Stimulated activated CD4-positive, alpha-beta T cell treated with anti-CD3 and anti-CD28 coated beads, Interleukin-15, amount 100 ng/mL, for 1 hour (primary cell): ENCODE measurements at places on chromosomes 4 and X.

GRCh38 chrX:64427281-64427680 lies 32.0 kb upstream of the MTMR8 start:
- no peak for DNase-seq

DNA sequence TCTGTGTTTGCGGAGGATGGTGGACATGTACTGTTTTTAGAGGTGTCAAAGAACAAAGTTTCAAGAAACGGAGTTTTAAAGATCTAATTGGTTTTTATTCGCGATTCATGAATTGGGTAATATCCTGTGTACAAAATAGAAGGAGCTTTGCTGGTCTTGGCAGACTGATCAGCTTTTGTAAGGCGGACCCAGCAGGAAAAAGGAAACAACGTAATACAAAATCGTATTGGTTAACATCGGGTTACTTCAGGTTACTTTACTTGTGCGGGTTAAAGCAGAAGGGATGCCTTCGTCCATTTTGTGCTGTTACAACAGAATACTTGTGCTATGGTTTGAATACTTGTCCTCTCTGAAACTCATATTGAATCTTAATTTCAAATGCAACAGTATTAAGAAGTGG lies 11.4 kb upstream of the NYX start:
- no peak for DNase-seq

DNA sequence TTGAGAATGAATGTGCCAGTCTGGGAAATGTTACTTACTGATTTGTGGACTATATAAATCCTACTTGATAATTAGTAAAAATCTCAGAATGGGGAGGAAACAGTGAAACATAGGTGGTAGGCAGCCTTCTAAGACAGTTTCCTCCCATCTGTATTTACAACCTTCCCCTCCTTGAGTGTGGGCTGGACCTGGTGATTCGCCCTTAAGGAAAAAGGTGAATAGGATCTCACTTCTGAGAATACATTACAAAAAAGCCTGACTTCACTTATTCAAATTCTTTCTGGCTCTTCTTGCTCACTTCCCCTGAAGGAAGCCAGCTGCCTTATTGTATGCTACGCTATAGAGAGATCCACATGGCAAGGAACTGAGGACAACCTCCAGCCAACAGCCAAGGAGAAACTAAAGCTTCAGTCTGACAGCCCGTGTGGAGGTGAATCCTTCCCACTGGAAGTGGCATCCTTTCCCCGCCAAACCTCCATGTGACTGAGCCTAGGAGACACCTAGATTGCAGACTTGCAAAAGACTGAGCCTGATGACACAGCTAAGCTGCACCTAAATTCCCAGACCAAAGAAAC lies 585.0 kb downstream of the STPG2 start:
- DNase-seq: no peak

DNA sequence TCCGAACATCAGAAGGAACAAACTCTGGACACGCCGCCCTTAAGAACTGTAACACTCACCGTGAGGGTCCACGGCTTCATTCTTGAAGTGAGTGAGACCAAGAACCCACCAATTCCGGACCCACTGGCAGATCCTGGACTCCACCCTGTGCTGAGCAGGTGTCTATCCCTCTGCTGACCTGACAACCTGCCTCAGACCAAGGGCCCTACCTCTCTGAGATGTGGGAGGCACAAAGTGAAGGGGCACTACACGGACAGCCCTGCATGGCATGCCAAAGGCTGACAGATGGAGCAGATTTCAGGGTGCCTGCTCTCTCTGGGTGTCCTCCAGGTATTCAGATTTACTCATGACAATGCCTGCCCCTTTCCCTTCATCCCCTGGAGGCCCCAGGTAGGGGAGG lies 14.0 kb upstream of the HSFX1 start:
- DNase-seq: no peak

GRCh38 chrX:110983024-110983423 lies 113.0 kb upstream of the PAK3 start:
- DNase-seq: no peak

DNA sequence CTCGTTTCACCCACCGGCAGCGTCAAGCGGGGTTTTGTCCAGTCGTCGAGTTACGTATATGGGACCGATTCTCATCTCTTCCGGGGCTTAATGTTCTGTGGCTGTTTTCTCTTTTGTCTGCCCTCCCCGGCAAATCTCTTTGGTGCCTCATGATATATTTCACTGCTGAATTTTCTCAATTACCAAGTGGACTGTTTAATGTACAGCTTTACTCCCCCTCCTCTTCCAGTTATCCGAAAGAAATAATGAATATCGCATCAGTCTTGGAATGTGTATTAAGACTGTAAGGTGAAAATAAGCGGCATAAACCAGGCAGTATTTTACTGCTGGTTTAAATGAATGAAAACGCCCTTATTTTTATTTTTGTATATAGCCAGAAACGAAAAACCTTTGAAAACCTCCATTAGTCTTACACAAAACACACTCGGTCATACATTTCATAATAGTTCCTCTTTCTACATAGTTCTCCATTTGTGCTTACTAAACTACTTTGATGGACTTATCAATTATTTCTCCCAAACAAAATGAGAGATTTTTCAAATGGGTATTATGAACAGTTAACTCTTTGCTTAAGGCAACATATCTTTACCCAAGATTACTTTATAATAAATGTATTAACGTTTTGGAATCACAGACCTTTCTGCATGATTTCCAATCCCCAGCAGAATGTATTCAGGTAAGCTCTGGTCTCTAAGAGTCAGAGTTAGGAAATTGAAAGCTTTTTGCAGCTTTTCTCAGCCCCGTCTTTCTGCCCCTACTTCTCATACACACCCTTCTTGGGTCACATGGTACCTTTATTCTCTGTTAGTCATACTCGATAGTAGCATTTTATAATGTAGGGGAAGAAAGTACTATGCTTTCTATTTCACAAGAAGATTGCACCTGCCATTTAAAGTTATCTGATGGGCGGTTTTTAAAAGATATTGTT lies 979 bp downstream of the RP2 start:
- DNase-seq: no peak

- no peak for DNase-seq
Measured at GRCh38 chr4:53016099-53016820, 154.1 kb downstream of the RASL11B start.

DNA sequence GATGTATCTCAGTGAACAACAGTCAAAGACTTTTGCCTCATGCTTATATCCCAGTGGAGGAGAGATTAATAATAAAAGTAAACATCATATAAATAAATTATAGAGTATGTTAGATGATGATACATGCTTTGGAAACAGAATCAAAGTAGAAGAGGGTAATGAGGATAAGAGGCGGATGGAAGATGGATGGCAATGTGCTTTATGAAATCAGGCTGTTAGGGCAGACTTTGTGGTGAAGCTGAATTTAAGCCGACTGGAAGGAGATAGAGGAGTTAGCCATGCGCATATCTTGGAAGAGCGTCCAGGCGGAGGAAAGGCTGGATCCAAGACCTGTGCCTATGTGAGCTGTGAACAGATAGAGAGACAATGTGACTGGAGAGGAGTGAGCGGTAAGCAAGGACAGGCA lies 74.9 kb upstream of the GUCY1A1 start:
- no peak for DNase-seq

DNA sequence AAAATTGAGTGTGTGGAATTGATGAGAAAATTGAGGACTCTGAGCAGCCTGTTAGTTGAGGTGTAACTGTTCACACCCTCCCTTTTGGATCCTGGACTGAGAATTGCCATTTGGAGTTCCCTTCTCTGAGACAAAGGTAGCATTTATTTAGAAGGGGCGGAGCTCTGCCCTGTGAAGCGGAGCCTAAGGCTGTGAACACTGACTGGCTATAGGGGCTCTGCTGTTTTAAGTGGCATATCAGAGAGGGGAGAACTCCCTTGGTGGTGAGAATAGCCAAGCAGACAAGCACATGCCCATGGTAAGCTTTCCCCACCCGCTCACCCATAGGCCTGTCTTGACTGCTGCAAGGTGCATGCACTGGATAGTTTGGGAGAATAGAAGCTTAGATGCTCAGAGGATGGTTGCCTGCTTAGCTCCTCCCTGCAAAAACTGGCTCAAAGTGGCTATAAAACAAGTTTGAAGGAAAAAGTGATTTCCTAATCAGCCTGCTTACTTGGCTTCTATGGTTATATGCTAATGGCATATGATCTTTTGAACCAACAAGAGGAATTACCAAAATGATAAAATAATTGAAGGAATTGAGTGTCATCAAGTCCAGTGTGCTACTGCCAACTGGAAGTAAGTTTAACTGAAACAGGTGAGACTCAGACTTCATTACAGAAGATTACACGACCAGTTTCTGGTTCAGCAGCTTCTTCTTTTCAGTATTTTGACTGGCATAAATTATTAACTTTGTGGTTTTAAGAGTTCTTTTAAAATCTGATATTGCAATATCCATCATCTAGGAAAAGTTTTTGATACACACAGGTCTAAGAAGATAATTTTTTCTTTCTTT lies 108.4 kb downstream of the AFF1 start:
- DNase-seq: no peak

GRCh38 chr4:148834804-148835631 lies 392.8 kb upstream of the NR3C2 start:
- DNase-seq: no peak

- DNase-seq: no peak
Measured at GRCh38 chr4:84852081-84852480, 114.4 kb downstream of the WDFY3 start.
